NCI-H2081 (cell line): ENCODE measurements at places on chromosomes 6 and 20.

- no peak for DNase-seq
Observed at GRCh38 chr6:13068586-13069210, 259.6 kb downstream of the TBC1D7 start.

DNA sequence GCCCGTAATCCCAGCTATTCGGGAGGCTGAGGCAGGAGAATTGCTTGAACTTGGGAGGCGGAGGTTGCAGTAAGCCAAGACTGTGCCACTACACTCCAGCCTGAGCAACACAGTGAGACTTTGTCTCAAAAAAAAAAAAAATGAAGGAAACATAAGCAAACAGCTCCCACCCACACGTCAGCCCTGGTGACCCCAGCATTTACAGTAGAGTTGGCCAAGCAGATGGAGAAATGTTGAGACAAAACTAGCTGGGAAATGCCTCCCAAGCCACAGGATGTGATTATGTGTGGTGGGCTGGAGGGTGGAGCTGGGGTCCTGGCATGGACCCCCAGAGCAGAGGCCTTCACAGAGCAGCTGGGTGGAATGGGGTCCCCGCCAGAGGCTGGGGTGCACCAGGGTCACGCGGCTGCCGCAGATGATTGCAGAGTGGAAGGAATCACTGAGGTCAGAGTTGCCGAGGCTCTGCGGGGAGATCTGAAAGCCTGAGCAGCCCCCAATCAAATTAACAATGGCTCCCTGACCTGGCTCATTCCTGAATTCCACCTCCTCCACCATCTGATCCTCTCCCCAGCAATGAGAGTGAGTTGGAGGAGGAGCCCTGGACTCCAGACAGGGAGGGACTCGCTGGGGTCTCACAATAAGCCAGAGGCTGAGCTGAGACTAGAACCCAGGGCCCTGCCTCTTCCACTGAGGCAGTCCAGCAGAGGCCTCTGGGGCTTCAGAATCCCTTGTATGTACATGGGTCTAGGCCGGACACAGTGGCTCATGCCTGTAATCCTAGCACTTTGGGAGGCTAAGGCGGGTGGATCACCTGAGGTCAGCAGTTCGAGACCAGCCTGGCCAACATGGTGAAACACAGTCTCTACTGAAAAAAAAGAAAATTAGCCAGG is 34.7 kb upstream of the TGM2 start:
- DNase-seq, result no peak

- peak; percentile 83 for DNase-seq
Observed at GRCh38 chr6:56851541-56852259, 103.2 kb upstream of the BEND6 start.

GRCh38 chr6:51842061-51842803 is 245.2 kb downstream of the PKHD1 start:
- peak; percentile 30 for DNase-seq

DNA sequence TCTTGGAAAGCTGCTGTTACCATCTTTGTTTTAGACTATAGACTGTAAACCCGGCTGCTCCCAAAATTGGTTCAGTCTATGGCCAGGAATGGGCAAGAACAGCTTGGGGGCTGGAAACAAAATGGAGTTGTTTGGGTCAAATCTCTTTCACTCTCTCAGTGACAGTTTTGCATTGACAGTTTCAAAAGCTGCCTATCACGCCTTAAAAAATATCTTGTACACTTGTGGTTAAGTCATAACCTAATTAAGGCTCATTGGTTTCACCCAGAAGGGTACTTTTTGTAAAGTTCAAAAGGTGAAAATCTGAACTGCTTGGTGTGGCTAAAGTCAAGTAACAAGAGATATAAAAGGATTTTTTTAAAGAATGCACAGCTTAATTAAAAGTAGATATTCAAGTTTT is 76.1 kb upstream of the PRL start:
- DNase-seq, result no peak

DNA sequence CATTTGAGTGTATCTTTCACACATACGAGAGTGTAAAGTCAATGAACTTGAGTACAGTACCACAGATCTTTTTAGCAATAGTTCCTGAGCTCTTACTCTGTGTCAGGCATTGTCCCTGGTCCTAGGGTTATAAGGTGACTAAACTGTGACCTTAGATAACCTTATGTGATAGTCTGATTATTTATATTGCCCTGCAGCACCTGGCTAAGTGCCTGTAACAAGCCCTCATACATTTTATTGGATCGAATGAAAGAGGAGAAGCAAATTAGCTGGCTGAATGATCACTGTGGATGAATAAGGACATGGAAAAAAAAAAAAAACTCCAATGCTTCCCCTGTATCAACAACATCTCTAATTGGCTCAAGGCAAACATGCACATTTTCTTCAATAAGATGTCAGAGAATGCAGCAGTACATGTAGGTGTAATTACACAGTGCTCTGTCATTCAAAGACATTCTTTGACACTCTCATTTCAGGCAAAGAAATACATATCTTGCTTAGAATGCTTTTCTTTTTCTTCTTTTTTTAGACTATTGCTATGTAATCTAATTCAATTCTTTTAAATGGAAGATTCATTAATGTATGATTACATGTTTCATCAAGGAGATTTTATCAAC is 153.4 kb downstream of the PHACTR1 start:
- no peak for DNase-seq

GRCh38 chr6:169648092-169648491 is 53.7 kb downstream of the WDR27 start:
- no peak for DNase-seq
